Activated CD8-positive, alpha-beta memory T cell treated with anti-CD3 and anti-CD28 coated beads for 4 hours (primary cell): ENCODE measurements at places on chromosomes 2 and 18.

GRCh38 chr2:232386490-232386739 lies 7.9 kb downstream of the ALPP start:
- DNase-seq, result no peak

DNA sequence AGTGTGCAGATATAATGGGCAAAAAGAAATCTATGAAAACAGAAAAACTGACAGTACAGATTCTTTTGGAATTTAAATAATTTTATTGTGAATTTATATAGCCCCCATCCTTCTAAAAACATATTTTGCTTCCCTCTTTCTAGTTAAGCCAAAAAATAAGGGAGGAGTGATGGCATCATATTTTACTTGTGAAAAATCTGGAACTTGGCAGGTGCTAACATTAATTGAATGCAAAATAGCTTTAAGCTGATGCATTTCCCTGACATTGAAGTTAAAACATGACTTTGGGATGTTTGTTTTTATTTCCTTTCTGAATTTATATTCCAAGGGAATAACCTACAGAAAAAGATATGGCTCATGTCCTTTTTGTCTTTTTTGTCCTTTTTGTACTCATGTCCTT lies 82.6 kb upstream of the RBM44 start:
- DNase-seq, result no peak

DNA sequence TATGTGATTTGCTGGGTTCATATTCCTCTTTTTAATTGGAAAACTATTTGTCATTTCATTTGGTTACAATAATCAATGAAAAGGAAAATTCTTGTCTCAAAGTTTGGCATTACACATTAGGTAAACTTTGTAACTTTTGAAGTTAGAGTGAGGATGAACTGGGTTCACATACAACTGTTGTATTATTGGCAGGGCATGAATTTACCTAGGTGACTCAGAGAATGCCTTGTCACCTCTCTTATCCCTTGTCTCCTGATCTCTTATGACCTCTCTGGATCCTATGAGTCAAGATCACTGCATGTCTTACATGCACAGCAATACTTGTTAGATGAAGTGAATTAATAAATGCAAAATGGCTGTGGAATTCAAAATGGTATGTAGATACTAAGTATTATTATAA lies 563.4 kb upstream of the GCFC2 start:
- DNase-seq, result no peak

DNA sequence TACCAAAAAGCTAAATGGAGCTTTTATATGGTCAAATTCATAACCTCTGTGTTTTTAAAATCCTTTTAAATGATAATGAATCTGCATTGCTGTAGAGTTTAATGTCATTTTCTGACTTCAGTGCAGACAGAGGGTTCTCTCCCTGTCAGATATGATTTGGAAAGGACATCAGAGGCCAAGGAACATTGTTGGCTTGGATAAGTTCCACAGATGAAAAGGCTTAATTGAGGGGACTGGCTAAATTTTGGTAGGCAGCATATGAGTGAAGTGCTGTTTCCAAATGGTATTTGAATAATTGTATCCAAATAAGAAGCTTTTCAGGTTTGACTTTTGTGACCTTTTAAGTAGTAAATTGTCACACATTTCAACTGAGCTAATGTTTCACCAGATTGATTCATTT lies 124.6 kb upstream of the KCNH7 start:
- DNase-seq, result no peak

DNA sequence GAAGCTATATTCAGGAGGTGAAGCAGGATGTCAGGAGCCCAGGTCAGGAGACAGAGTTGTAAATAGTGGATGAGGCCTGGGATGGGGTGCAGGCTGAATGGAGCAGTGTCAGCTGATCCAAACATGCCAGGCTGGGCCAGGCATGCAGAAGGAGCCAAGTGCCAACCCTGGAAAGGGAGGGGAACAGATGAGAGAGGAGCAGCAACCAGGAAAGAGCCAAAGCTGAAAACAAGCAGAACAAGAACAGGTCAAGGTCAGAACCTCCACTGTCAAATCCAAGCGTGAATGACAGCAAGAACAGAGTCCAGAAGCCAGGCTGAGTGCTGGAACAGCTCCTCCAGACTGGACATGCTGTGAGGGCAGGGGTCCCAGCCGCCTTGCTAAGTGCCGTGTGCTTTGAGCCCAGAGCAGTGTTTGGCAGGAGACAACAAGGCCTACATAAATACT lies 49.2 kb upstream of the PPP1CB start:
- no peak for DNase-seq

DNA sequence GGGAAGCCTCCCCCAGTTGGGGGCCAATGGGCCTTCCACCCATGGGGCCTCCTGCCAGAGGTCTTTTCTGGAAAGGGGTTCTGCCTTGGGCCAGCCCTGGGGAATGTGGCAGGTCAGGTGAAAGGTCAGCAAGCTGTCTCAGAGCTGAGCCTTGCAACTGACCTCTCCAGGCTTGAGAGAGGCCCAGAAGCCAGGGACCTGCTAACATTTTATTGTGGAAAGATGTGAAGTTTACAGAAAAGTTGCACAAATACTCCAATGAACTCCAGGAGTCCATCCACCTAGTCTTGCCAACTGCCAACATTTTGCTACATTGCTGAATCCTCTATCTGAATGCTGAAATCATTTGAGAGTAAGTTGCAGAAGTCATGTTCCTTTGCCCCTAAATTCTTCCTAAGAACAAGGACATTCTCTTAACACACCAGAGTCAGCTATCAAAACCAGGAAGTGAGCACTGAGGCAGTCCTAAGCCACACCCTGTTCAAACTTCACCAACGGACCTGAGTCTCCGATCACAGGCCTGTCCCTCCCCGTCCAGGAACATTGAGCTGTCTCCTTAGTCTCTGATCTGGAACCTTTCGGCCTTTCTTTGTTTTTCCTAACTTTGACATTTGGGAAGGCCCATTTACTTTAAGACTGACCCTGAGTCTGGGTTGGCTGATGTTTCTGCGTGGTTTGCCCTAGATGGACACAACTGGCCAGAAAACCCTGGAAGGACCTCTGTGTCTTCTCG lies 4.0 kb downstream of the SNORC start:
- DNase-seq, result no peak

DNA sequence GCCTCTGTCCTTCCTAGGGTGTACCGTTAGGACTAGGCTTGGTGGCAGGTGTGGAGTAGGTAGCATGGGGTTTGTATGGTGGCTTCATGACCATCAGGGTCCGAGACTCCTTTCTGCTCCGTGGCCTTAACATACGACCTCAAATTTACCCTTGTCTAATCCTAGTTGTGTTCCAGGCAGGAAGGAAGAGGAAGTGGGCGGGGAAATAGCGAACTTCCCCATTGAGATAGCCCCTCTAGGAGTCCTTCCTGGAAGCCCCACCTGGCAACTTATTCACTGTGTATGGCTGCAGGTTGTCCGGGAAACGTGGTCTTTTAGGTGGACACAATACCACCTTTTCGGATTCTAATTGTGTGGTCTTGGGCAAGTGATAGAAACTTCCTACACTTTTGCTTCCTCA lies 9.3 kb downstream of the CD8A start:
- DNase-seq, result no peak

DNA sequence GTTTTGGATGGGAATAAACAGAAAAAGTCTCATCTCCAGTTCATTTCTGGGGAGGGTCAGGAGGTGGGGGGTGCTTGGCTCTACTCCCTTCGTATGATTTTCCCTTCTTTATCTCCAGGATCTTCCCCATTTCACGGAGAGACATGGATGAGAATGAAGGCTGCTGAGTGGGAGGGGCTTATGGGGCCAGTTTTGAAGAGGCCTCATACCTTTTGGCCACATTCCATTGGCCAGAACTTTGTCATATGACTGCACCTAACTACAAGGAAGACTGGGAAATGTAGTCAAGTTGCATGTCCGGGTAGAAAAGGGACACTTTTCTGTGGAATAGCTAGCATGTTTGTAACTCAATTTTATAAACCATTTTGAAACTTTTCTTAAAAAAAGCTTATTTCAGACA lies 117.6 kb downstream of the NEDD4L start:
- no peak for DNase-seq

DNA sequence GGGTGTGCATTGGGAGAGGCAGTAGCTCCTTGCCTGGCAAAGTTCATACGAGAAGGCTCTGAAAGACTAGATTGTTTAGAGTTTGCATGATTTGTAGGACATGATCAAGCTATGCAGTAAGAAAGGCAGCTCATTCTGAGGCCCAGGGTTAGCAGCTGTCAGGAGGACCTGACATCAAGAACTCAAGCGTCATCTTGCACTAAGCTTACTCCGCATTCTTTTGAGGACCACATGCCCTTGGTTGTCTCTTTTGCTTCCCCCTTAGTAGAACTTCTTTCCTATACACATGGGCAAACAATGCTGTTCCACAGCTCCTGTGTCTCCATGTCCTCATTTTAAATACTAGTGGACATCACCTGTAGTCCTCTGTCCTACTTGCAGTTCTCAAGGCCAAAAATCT lies 14.0 kb downstream of the ZNF532 start:
- DNase-seq, result no peak

GRCh38 chr18:27413495-27414401 lies 228.6 kb upstream of the CHST9 start:
- DNase-seq, result no peak

DNA sequence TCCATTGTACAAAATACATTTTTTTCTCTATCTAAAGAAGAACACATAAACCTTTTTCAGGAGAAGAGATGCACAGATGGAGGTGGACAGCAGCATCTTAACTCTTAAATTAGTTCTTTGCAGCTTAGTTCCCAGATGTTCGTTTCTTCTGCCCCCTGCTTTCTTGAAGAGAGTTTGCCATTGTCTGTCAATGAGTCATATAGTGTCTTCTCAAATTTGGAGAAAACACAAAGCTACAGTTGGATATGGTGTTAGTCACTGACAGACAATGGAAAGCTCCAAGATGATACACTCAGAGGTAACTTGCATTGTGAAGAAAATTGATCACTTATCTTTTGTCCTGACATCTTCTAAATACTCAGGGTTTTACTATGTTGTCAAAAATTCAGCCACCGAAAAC lies 48.8 kb upstream of the TMEFF2 start:
- no peak for DNase-seq

DNA sequence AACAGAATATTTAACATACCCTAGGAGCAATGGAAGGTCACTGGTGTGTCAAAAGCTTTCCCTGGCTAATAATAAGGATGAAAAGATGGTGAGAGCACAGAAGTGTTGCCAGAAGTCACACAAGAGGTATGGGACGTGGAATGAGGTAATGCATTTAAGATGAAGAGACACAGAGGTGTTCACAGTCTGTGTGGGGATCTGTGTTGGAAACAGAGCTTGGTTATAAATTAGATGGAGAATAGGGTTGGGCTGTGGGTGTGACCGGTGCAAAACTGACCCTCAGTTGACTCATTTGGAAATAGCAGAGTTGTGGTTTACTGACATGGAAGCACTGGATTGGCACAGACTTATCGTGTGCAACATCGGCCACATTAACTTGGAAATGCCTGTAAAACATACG lies 372.5 kb downstream of the SATB2 start:
- no peak for DNase-seq

DNA sequence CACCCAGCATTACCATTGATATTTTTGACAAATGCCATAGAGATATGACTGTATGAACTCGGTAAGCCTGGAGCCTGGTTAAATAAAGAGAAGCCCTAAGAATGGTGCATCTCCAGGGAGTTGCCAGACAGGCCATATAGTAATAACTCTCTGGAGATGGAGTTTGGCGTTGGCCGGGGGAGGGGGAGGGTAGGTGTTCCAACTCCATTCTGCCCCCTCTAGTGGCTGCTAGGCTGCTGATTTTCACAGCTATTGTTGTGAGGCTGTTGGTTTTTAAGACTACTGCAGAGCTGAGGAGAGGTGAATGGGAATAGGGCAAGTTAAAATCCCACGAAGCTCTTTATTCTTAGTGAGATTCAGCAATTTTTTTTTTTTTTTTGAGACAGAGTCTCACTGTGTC lies 99.9 kb downstream of the GALNT14 start:
- no peak for DNase-seq

GRCh38 chr2:30217644-30218337 lies 13.5 kb upstream of the LBH start:
- no peak for DNase-seq

DNA sequence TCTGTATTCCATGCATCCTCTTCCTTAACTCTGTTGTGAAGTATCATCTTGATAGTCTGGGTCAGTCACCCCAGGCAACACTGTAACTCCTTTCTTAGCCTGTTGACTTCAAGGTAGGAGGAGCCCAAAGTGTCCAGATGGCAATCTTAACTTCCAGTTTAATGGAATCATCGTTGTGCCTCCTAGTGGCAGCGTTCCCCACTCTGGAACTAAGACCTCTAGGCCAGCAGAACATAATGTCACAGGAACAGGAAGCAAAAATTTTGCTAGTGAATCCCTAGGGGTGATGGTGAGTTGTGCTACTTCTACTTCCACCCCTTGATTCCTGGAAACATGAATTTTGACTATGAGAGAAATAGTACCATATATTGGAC lies 11.7 kb downstream of the SGPP2 start:
- no peak for DNase-seq

DNA sequence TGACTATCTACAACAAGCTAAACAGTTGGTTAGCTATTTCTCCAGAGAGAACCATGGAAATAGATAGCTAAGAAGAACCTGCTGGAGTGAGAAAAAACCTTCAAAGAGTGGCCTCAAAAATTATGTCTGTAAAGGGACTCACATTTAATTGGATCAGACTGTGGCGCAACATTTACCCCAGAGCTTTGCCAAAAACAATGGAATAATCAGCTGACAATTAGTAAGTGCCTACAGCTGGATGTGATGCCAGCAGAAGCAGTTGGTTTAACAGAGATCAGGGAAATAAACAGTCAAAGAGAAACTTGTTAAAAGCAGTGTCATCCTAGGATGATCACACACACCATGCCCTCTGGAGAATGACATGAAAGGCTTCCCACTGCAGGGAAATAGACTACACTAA lies 310.7 kb downstream of the CLIP4 start:
- DNase-seq, result no peak

GRCh38 chr2:166632616-166633015 lies 138.6 kb upstream of the SCN7A start:
- DNase-seq, result no peak

- DNase-seq, result no peak
Observed at GRCh38 chr2:99772591-99773331, 282.9 kb upstream of the REV1 start.

DNA sequence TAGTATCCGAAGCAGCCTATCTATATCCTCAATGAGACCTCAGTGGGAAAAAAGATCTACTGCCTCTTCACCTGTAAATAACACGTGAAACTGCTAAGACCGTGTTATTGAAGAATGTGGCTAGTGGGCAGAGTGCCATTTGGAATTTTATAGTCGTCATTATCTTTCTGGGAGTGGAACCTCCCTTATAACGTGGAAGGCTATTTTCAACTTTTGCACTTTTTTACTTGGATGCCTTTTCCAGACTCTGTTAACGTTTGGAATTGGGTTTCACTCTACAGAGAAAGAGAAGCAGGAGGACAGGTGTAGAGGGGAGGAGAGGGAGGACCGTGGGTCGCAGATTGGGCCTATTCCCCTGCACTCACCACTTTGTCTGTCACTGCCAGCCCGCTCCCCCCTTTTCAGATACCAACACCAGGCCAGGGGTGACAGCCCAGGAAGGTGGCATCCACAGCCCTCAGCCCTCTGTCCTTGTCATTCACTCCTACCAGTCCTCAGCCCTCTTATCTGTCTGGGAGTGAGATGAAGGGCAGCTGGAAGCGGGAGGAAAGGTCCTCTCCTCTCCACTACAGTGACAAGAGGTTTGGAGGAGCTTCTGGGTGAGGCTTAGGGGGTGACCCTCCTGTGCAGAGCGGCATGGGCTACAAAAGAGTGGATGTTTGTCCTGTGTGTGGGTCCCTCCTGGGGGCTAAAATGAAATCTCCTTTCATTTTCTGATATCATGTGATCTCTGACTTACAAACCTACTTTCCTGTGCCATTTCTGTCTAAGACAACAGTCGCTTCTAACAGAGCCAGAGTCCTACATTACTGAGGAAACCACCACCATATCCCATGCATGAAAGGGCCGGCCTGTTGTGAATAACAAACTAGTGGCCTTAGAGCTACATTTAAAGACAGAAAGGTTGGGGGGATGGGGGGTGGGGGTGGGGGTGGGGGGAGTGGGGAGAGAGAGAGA lies 23.9 kb upstream of the CEP68 start:
- no peak for DNase-seq
